ENCODE measurements at places on chromosomes 16 and 17.

GRCh38 chr16:4936991-4937781 is at the start of gene PPL:
Gene PPL, minus strand, starts transcription at chr16:4937148. Its CDS starts 103 bp downstream, at chr16:4937045.
- no peak for DNase-seq

- DNase-seq: peak; percentile 64
These were observed 226.7 kb downstream of the KATNIP start for GRCh38 chr16:27776556-27777225.

GRCh38 chr16:82741073-82741615 is 114.4 kb downstream of the CDH13 start:
- DNase-seq: no peak

DNA sequence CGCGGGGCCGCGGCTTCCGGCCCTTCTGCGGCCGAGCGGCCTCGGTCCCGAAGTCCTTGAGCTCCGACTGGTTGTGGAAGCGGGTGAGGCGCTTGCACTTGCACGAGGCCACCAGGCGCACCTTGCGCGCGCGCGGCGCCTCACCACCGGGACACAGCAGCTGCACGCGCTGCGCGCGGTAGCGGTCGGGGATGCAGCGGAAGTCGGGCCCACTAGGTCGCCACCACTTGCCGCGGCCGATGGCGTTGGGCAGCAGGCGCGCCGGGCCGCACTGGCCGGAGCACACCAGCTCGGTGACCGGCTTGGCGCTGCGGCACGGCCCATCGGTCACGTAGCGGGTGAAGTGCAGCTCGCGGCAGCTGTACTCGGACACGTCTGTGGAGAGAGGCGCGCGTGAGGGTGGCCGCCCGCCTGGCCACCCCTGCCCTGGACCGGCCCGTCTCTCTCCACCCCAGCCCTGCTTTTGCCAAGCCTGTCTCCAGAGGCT is 3.2 kb downstream of the SOST start:
- DNase-seq: no peak

DNA sequence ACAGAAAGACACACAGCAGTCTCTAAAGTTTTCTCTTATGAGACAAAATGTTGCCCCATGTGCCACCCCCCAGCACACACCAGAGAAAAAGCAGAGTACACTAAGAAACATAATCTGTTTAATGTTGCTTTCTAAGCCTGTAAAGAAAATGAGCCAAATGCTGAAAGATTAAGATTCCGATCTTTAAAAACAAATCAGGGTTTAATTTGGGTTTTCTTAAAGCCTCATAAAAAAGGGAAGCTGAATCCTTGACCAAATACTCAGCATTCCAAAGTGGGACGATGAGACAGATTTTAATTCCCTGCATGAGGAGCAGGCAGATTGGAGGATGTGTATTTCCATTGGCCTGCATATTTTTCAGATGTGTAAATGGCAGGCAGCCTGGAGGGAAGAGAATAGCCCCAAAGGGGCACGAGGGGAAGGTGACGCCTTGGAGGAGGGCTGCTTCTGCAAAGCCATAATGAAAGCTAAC is 118.4 kb downstream of the COPRS start:
- DNase-seq: no peak

DNA sequence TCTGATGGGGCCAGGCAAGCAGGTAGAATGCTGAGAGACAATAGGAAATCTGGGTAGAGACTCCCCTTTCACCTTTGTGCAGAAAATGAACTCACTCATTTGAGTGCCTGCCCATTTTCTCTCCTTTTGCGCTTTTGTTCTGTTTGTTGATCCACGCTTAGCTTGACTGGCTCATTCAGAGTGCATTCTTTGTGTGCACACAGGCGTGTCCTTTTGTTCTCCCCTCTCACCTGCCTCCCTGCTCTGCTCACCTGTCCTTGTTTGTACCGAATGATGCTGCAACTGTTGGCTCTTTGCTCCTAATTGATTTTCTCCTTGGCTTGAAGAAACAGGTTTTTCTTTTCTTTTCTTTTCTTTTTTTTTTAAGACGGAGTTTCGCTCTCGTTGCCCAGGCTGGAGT is 15.8 kb downstream of the PGS1 start:
- no peak for DNase-seq

DNA sequence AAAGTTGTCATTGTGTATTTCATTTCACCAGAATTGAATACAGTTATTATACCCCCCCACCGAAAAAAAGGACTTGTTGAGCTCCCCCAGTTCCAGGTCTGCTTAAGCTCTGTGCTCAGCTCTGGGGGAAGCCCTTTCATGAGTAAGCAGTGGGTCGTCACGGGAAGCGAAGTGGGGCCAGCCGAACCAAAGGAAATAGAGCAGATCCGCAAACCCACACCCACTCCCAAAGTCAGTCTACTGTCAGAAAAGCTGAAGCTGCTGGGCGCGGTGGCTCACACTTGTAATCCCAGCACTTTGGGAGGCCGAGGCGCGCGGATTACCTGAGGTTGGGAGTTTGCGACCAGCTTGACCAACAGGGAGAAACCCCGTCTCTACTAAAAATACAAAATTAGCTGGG is 50.1 kb downstream of the PECAM1 start:
- no peak for DNase-seq

- no peak for DNase-seq
These were observed 29.5 kb downstream of the MEOX1 start for GRCh38 chr17:43632221-43632620.

DNA sequence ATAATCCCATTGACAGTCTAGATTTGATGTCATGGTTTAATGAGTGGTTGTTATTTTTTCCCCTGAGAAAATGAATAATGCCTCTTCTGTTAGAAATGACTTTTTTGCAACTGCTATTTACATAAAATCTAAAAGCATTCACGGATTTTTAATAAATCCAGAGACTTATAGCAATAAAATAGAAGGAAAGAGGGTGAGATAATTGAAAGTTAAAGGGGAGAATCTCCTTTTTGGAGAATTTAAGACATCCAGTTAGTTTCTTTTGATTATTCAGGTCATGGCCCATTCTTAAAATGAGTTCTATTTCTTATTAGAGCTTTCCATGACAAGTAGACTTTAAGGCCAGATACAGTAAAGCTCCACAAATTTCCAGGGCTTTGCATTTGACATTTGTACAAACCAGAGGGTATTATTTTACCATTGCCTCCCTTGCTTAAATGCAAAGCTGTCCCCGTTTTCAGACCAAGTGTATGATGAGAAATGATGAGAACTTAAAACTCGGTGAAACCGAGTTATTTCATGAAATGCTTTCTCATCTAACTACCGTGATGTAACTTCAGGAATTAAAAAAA is 789.0 kb upstream of the SOX9 start:
- peak; percentile 67 for DNase-seq

- no peak for DNase-seq
These were observed 5.3 kb downstream of the PRR15L start for GRCh38 chr17:47952171-47953021.

DNA sequence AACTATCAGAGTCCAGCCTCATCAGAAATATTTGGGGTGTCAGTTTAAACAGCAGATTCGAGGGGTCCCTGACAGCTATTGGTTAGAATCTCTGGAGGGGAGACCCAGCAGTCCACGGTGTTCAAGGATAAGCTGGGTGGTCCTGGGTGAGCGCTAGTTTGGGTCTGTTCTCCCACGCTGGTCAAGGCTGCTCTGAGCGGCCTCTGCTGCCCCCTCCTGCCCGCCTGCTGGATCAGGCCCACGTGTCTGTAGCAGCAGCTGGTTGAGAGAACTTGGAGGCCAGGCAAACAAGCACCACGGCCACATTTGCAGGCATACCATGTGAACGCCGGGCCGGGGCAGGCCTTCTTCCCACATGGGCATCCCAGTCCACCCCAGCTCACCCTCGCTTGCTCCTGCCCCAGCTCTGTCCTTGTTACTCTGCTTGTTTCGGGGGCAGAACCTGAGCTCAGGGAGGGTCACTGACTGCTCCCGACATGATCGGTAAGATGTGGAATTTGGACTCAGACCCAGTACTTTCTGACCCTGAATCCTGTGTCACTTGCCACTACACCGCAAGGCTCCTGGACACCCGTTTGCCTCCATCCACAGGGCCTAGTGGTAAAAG is 7.4 kb downstream of the FOXF1 start:
- DNase-seq: peak; percentile 36

DNA sequence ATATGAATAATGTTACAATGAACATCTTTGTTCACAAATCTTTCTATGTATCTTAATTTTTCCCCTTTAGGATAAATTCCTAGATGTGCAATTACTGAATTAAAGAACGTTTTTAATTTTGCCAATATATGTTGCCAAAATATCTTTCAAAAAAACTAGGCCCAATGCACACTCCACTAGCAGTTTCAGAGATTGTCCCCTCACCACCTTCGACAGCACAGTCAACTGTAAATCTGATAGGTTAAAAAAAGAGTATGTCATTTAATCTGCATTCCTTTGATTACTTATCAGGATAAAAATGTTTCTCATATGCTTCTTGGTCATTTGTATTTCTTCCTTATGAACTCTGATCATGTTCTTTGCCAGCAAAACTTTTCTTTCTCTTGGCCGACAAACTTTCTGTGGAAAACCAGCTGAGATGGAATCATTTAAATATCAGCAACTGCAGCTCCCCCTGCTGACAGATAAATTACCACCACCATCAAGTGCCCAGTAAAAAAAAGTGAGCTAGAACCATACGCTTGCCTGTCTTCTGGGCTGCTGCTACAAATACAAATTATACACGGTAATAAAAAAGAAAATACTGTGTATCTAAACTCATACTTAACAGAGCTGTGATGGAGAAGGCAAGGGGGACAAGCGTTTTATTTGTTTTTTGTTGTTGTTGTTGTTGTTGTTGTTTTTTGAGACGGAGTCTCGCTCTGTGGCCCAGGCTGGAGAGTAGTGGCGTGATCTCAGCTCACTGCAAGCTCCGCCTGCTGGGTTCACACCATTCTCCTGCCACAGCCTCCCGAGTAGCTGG is 19.6 kb upstream of the KANSL1 start:
- DNase-seq: peak; percentile 76

GRCh38 chr16:68411086-68411485 is 37.2 kb downstream of the SMPD3 start:
- no peak for DNase-seq

DNA sequence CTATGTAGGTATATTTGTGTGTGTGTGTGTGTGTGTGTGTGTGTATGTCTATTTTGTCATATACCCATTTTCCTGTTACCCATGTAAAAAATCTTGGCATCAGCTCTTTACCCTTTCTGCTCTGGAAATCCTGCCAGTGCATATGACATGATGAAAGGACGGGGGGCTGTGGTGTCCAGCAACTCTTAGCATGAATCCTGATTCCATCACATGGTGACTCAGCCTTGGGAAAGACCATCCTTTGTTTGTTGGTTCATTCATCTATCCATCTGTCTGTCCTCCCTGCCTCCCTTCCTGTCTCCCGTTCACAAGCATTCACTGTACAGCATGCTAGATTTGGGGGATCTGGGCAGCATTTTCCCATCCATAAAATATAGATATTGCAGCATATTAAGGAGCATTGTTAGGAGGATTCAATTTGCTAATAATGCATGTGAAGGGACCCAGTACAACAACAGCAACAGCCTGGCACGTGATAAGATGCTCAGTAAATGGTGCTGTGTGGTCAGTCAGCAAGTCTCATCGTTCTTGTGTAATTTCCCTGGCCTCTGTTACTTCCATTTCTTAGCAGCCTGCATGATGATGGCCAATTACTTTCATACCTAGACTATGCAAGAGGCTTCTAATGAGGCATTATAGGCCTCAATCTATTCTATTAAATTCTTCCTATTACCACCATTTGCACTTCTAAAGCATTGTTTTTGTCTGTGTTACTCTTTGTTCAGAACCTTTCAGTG is 191.0 kb downstream of the PRKCA start:
- DNase-seq: no peak

GRCh38 chr17:69869667-69870066 is 205.4 kb upstream of the KCNJ16 start:
- no peak for DNase-seq

DNA sequence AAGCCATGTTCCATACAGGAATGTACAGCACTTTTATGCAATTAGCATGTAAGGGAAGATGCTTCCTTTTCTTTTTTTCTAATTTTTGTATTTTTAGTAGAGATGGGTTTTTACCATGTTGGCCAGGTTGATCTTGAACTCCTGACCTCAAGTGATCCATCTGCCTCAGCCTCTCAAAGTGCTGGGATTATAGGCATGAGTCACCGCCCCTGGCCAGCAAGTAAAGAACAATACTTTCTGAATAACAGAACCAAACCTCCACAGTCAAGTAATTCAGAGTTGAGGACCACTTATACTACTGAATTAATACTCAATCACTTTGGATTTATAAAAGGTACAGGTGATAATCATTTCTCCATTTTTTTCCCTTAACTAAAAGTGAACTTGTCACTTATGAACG is 13.0 kb downstream of the C16orf87 start:
- no peak for DNase-seq

GRCh38 chr16:476039-476438 is 50.6 kb downstream of the RAB11FIP3 start:
- DNase-seq: no peak

GRCh38 chr16:83799336-83799735 is 8.4 kb upstream of the HSBP1 start:
- DNase-seq: no peak

GRCh38 chr17:11901931-11902330 is 95.3 kb downstream of the ZNF18 start:
- DNase-seq: no peak

DNA sequence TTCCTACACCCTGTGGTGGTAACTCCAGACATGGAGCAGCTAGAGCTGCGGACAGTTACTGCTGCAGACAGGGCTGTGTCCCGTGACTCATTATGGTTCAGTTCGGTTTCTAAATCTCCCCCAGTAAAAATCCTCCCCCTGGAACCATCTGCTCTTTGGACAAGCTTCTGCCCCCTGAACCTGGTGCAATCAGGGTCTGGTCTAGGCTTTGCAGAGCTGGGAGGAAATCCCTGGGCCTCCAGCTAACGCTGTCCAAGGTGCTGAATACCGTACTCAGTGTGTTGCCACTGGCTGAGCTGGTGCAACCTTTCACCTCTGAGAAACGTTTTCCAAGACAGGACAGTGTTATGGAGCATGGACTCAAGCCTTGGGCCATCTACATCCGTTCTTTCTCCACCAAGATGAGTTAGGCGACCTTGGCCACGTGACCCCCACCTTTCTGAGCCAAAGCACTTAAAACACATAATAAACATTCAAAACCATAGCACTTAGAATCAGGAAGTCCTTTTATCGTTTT is 142.0 kb downstream of the CPPED1 start:
- DNase-seq: no peak

- no peak for DNase-seq
These were observed 23.2 kb downstream of the RABEP2 start for GRCh38 chr16:28901862-28902261.

DNA sequence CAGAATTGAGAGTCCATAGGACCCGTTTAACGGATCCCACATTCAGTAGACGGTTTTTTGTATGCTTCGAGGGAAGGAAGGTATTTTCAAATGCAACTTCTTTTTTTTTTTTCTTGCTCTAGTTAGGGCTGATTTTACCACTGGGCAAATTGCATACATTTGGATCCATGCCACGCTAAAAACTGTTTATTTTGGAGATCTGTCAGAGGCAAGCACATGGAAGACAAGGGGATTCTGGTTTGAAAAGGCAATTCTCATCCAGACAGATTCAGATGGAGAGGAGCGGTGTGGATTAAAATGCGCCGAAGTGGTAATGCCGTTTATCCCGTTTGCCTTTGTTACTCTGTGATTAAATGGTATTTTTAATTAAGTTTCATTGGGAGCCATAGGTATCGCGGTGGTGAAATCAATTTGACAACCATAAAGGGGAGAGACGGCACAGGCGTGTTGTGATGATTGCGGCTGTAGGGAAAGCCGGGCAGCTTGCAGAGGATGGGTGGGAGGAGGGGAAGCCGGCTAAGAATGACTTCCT is 170.4 kb downstream of the IRX3 start:
- no peak for DNase-seq

- no peak for DNase-seq
These were observed 7.6 kb upstream of the ZNF624 start for GRCh38 chr17:16661217-16661616.
